ENCODE measurements at places on chromosomes 2 and 18.

DNA sequence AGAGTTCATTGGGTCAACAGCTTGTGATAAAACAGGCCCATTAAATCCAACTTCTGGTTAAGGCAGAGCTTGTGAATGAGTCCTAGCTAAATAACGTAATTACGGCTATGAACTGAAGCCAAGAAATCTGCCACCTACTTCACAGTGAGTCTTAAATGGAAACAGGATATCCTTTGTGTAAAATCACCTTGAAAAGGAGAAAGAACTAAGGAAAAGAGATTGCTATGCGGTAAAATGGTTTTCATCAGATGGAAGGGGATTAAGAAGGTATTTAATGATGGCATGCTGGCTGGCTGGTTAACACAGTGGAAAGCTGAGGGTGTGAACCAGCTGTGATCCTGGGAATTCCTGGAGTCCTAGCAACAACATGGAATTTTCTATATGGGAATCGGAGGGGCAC, 156.6 kb downstream of the DOK6 start:
- DNase-seq, result no peak

DNA sequence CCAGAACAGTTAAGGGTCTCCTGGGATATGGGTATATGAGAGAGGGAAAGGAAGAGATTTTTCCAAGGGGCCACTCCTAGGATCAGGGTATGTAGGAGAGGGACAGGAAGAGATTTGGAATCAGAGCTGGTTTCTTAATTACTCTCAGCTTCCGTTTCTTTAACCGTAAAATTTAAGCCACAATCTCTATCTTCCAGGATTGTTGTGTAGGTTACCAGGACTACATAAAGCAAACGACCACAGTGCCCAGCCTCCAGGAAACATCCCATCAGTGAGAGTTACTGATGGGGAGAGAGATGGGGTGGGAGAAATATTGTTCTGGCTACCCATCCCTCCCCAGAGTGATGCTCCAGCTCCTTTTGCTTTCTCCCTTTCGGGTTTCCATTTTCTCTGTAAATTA, 114.6 kb upstream of the THUMPD2 start:
- DNase-seq, result no peak

DNA sequence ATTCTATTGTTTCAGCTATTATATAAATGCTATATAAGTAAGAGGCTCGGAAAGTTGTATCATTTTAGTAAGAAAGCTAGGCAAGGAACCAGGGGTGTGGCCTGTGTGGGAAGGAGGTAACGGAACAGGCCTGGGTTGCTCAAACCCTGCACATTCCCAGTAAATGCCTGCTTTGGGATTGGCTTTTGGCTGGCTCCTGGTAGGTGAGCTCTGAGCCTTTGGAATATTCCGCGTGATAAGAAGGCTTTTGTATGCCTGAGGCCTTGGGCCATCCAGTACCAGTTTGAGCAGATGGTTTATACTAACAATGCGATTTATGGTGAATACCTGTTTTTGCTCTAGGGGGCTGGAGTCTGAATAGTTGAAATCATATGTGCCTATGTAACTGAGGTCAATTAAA, 42.6 kb upstream of the CDH20 start:
- DNase-seq, result no peak

- no peak for DNase-seq
Observed at GRCh38 chr2:10604604-10605003, 85.2 kb downstream of the NOL10 start.

GRCh38 chr2:149320362-149320761, 10.0 kb upstream of the LYPD6 start:
- no peak for DNase-seq

DNA sequence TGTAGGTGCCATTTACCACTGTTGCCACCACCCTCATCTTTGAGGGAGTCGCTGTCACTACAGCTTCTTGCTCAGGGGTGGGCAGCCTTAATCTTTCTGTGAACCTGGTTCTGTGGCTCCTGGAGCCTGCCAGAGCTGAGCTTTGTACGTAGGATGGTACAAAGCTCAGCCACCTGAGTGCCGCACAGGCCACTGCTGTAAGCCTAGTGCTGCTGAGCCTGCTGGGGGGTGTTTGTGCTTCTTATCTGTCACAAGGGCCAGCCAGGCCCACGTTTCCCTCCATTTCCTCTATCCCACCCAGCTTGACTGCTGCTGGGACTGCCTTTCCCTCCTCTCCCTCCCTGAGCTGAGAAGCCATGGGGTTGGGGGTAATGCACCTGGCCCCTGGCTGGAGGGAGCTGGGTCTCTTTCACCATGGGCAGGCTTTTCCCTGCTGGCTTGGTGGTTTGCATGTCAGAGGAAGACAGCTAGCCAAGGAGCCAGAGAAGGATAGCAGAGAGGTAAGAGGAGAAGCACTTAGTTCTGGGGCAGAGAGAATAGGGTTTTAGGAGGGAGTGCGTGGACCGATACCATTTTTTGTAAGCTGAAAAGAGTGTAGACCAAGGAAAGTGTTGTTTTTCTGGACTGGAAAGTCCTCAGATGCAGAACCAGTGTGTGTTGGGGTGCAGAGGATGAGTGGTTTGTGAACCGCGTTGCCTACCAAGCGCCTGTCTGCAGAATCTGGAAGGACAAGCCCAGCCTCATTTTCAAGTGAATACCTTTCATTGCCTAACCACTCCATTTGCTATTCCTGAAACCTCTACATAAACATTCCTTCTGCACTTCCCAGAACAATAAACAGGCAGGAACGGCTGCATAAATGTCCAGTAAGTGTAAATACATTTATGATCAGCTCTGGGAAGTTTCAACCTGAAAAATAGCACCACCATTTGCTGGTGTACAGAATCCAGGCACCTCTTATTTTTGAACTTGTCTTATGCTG, 45.1 kb upstream of the FHL2 start:
- peak; percentile 33 for DNase-seq

DNA sequence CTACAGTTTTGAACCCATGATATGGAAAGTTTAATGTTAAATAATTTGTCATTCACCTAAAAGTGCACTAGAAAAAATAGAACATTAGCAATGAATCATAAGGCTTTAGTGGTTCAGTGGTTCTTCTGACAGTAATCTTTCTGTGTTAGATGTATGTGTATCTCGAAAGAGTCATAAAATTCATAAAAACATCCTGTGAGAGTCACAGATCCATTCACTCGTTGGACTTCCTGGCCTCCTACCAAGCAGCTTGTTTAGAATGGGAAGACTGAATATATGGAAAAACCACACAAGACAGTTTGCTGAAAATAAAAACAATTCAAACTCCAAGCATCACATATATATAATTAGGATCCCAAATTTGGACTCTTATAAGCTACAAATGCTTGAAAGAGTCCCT, 34.8 kb downstream of the ADNP2 start:
- no peak for DNase-seq

- no peak for DNase-seq
Observed at GRCh38 chr2:240917684-240918257, 11.6 kb downstream of the CROCC2 start.

- no peak for DNase-seq
Observed at GRCh38 chr2:25276569-25277465, 64.9 kb downstream of the DNMT3A start.

GRCh38 chr18:68431111-68431921, 283.6 kb downstream of the TMX3 start:
- no peak for DNase-seq

DNA sequence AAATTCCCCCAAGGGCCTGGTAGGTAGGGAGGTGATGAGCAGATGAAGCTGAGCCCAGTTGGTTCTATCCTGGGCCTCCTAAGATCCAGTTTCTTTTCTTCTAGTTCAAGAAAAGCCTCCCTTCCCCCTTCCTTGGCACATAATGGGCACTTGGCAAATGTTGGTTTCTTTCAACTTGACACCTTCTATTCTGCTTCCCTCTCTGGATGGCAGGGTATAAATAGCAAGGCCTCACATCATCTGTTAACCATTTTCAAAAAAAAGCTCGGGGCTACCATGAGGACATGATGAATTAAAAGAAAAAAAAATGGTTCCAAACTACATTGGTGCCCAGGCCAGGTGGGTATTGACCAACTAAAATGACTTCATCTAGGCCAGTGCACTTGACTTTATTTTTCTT, 29.9 kb downstream of the CTAGE1 start:
- no peak for DNase-seq

DNA sequence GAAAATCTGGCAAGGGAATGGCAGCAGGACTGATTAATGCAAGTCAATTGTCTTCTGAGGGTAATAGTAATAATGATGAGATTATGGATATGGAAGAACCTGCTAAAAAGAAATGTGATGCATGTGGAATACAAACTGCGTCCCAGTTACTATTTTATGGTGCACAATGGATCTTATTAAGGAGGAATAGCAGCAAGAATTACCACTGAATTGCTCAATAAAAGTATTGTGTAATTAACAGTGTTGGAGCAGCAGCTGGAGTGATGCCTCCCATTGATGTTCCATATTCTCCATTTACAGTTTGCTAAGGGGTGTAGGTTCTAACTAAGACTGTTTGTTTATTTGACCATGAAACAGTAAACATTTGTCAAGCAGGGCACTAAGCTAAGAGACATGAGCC, 167.9 kb downstream of the HRH4 start:
- no peak for DNase-seq
